Lower leg skin (tissue), 4 donors: ENCODE measurements at places on chromosomes 4 and X.

- DNase-seq = no peak
Observed at GRCh38 chr4:84877051-84877833, 89.2 kb downstream of the WDFY3 start.

DNA sequence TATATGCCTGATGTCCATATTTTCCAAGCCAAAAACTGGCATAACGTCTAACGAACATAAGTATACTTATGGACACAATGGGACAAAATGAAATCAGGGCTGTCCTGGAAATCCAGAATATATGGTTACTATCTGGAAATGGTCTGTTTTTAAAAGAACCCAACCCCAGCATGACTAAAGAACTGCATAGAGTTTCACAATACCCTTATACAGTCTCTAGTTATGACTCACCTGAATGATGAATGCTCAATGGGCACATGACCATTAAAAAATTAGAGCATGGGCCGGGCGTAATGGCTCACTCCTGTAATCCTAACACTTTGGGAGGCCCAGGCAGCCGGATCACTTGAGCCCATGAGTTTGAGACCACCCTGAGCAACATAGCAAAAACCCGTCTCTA, 31.8 kb downstream of the AMMECR1 start:
- DNase-seq = no peak

- DNase-seq = no peak
Observed at GRCh38 chrX:40012039-40012867, 85.5 kb downstream of the BCOR start.

DNA sequence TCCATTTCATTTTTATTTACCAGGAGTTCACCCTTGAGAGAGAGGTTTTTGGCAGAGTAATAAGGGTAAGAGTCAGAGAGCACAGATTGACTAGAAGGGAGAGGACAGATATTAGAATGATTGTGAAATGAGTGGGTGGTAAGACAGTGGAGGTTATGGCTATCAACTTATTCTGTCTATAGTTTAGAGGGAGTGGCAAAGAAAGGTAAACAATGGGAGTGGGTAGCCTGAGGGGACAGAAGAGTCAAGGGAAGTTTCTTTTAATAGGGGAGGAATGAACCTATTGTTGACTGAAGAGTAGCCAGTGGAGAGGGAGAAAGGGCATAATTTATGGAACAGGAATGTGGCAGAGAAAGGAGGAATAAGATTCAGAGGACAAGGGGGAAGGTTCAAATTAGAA, 186.5 kb upstream of the NRK start:
- no peak for DNase-seq

DNA sequence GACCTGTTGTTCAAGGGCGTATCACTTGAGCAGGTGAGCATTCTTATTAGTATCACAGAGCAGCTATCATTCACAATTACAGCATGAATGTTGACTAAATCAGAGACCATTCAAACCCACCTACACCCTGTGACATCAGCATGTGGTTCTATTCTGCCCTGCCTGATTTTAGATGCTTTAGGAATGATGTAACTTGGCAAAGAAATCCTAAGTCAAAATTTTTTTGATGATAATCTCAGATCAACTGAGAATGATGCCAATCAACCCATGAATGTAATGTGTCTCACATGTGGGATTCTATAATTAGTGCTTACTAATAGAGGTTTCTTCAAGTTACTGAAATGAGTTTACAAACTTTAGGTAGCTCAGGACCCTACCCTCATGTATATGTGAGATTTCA, 13.4 kb upstream of the CHIC2 start:
- no peak for DNase-seq

GRCh38 chr4:126553248-126553647, 1079.5 kb upstream of the INTU start:
- no peak for DNase-seq

DNA sequence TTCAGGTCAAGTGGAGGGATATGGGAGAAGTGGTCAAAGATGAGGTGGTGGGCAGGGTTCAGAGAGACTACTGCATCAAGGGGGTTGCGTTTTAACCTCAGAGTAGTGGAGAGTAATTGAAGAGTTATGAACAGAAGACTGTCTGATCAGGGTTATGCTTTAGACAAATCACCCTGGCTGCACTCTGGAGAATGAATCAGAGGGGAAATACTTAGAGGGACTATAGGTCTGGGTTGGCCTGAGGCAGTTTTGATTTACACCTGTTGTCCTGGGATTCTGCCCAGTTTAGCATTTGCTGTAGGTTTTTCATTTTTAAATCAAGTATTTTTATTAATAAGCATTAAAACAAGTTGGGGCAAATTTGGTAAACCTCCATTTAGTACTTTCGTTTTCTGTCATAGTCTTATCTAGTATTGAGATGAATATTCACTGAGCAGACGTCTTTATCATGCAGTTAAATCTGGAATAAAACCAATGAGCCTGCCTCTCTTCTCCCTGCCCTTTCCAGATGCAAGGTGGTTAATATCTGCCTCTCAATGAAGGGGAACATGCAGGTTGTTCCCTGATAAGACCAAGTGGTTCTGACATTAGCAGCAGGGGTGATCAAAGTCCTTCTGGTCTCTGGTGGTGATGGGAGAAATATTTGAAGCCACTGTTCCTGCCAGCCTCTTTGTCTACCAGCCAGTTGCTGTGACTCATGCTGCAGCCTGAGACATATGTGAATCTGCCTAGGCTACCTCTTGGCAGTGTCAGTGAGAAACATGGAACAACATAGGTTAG, 116.0 kb upstream of the RPS6KA3 start:
- DNase-seq = no peak

DNA sequence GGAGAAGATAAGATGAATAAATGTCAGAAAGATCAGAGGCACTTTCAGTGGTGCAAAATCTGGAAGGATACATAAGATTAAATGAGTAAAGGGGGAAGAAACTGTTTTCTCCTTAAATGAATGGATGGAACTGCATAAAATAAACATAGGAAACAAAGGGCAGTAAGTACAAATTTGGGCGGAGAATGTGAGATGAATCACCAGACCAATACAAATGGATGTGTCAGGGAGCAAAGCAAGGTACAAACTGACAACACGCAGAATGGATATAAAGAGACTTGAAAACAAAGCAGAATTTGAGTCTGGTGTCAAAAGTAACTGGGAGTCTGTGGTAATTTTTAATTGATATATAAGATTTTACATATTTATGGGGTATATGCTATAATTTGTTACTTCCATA, 175.3 kb upstream of the PCDH18 start:
- DNase-seq = no peak

DNA sequence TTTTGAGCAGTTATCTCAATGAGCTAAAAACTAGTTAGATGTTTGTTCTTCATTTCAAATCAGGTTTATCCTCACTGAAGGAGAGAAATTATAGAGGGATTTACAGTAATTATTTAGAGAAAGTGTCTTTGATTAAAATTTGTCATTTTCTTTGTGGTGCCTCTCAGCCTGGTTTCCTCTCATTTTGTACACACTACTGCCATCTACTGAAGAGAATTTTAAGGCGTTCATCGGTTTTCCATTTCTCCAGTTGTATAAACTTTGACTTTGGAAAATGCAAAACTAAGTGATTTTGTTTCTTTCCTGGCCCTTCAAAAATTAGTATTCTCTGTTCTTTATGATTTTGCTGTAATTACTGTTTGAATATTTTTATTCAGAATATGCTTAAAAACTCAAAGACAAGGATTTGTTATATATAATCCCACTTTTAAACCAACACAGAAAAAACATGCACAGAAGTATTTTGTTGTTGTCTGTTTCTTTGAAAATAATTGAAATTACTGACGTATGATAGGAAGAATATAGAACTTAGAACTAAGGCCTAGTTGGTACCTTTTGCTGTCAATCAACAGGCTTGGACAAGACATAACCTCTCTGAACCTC, 34.4 kb upstream of the ANXA3 start:
- DNase-seq = no peak

GRCh38 chr4:87521757-87522374, 7.3 kb downstream of the SPARCL1 start:
- DNase-seq = no peak

DNA sequence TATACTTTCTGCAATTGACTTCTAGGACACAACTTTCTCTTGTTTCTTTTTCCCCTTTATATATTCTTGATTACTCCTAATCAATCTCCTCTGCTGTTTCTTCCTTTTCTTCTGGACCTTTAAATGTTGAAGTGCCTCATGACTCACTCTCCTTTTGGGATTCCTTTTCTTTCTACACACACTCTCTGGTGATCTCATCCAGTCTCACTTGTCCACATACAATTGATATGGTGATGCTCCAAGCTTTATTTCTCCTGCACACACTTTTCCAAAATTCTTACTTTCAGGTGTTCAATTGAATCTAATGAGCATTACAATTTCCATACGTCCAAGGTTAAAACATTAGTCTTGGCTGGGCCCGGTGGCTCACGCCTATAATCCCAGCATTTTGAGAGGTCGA, 794.8 kb upstream of the EPHA5 start:
- no peak for DNase-seq

DNA sequence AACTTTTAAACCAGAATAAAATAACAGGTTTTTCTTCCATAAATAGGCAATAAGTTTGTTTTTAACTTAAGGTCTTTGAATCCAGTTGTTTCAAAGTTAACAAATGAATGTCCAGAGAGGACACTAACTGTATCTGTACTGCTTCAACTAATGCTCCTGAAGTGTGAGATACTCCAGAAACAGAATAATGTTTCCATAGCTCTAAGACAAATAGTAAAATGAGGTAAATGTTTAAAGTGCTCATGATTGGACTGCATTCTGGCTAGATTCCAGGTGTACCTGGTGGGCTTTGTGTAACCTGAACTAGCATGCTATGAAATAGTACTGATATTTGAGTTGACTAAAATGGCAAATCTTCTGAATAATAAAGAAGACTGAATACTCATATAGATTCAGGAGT, 51.7 kb downstream of the METTL14 start:
- DNase-seq = no peak

DNA sequence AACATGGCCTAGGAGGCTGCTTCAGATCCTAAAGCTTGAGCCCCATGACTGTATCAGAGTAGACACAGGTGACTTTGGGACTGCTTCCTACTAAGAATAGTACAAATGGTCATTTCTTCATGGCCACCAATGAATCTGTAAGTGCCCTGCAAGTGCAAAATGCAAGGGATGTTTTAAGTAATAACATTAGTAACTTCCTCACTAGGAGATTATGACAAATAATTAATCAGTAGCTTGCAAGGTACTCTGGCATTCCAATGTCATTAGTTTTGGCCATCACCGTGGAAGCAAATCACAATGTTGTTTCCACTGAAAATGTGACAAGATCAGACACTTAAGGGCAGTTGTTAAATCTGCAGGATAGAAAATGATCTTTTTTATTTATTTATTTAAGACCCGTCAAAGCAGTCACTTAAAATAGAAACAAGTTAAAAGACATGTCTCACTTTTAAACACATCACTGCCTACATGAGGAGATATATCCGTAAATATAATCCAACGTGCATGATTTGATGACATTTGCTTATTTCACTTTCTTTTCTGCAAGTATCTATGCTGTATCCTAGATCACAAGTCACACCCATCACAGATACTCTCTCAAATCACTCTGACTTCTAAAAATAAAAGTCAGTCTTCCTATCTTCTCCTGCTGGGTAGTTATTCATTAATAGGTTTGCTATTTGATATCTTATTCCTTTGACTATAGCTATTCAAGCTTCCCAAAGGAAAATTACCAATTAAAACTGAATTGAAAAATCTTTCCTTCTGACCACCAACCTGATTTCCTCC, 400.6 kb downstream of the IL15 start:
- no peak for DNase-seq

GRCh38 chrX:13369256-13370030, 49.6 kb upstream of the ATXN3L start:
- DNase-seq = no peak

- DNase-seq = no peak
Observed at GRCh38 chrX:16654093-16654492, 4.1 kb downstream of the S100G start.

DNA sequence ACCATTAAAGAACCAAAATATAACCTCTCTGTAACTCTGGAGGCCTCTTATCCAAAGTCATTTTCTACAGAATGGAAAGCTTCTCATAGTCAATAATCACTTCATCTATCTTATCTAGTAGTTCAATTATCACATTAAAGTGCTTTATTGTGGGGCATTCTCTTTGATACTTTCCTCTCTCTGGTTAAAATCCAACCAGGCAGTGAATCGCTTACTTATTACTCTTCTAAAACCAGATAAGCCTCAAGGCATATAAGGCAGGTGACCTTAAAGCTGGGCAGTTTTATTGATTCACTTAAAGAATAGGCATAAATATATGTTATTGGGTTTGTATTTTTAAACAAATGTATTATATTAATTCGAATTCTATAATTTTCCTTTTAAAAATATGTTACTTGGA, 2162.1 kb upstream of the TENM3 start:
- DNase-seq = no peak

DNA sequence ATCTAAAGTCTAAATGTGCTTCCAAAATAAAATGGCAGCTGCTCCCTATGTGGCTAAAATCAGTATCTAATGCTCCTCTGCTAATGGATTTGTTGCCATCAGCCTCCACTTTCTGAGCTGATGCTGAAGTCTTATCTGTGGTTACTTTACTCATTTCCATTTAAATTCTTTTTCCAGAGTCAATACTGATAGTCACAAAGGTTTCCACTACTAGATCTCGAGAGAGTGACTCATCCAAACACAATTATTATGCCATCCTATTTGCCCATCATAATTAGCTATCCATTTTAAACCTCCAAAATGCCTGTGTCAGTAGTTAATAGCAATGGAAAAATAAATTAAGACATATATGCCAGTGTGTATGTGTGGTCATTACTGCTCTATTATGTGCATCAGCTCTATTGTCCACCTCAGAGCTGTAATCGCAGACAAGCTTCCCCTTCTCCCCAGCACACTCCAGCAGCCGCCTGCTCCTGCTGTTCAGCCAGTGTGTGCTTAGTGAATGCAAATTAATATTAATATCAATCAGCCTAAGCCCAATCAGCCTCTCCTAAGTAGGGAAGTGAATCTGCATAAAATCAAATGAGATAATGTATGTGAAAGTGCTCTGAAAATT, 199.8 kb upstream of the ZIC3 start:
- no peak for DNase-seq

GRCh38 chr4:55993994-55994663, 45.4 kb downstream of the CEP135 start:
- no peak for DNase-seq

- no peak for DNase-seq
Observed at GRCh38 chrX:79367907-79368306, 773 bp upstream of the ITM2A start.

GRCh38 chr4:185886832-185887524, 75.0 kb upstream of the SORBS2 start:
- DNase-seq = no peak

DNA sequence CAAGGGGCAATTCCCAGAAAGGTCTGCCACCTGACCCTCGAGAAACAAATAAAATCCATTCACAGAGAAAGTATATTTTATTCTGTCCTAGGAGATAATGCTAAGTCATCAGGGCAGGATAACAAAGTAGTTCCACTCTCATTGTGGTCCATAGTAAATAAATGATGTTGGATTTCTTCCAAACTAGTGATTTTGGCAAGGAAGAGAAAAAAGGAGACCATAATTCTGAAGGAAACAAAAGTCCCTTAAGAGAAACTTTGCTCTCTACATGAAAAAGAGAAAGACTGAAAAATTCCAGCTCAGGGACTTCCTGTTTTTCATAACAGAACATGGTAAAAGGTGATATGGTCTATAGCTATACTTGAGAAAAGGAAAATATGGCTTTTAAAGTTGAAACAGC, 71.5 kb upstream of the DDX60 start:
- no peak for DNase-seq
